ENCODE measurements at places on chromosomes 4 and X.

DNA sequence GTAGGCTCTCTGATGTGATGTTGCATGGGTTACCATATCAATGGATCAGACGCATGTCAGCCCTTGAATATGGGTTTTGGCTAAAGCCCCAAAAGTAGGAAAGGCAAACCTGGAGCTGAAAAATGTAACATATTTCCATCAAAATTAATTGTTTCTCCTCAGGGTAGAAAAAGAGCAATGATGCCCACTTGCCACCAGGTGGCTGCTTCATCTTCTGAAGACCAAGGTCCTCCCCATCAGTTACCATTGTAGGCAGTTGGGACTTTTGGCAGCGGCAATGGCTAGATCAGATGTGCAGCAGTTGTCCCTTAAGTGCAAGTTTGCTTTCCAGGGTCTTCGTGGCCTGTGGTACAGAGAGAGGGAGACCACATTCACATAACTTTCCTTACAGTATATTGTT lies 118.2 kb downstream of the NAF1 start:
- DNase-seq: no peak

DNA sequence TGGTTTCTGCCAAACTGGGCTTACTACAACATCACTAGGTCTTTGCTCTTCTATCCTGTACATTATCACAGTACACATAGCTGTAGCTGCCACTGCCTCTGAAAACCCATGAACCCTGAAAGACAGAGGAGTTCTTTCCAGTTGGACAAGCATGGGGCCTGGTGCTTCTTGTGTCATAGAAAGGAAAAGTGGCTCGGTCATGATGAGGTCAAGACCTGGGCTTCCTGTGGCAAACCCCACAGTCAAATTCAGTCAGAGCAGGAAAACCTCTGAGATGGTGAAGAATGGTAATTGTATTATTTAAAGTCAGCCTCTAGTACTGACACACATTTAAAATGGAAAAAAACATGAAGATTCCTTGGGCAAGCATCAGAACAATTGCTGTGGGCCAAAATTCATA lies 133.3 kb upstream of the PRPS2 start:
- DNase-seq: no peak

- no peak for DNase-seq
Measured at GRCh38 chr4:96708766-96709165, 868.9 kb downstream of the PDHA2 start.

GRCh38 chrX:153414856-153415510 lies 3.7 kb downstream of the ZFP92 start:
- DNase-seq: no peak

GRCh38 chr4:96170198-96170597 lies 330.3 kb downstream of the PDHA2 start:
- no peak for DNase-seq

DNA sequence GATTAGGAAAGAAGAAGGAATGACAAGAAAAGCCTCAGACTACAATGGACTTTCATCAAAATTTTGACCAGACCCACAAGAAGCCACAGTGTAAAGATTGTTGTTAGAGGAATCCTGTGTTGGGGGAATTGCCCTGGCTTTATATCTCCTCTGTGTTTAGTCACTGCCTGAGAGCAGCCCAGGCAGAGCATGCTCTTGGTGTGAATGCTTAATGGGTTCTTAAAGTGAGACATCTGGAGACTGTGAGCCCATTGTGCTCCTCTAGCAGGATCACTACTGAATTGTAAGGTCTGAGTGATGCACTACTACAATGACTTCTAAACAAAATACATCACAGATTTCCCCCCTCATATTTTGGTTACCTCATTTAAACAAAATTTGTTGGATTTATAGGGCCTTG lies 1860.5 kb upstream of the ADGRL3 start:
- no peak for DNase-seq

DNA sequence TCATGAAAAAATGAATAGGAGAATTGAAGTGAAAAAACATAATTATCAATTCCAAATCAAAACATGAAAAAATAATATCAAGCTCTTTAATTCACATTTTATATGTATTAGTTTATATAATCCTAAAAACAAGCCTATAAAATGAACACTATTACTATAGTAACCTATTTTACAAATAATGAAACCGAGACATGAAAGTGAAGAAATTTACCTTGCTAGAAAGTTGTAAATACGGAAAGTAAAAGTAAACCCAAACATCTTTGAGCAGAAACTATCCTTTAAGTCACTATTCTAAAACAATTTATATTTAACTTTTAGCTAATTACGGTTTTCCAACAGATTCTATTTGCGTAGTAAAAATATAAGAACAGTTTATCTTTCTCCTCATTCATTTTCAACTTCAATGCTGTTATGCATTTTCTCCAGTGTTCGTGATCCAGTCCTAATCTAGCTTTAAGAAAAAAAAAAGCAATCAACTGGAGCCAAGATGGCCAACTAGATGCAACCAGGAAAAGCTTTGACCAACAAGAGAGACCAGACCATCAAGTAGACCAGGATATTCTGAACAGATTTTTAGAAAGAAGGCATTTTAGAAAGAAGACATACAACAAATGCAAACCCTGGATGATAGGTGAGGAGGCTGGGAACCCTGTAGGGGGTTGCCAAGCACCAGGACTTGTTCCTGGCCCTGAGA lies 67.0 kb downstream of the DDX53 start:
- DNase-seq: no peak

DNA sequence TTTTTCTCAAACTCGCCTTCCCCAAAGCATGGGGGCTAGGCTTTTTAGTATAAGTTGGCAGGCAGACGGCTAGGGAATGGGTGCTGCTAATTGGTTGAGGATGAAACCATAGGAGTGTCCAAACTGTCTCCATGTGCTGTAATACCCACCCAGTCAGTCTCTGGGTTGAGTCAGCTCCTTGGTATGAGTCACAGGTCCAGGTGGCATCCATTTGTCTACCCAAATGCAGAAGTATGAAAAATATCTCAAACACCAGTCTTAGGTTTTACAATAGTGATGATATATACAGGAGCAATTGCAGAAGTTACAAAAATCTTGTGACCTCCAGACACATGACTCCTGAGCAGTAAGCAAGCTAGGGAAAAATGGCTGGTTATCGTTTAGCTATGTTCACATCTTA lies 27.4 kb upstream of the CCSER1 start:
- DNase-seq: no peak
